NCI-H1048 (cell line): ENCODE measurements at places on chromosomes 7 and 10.

- no peak for DNase-seq
These were observed 13.0 kb downstream of the MXI1 start for GRCh38 chr10:110220398-110220797.

- DNase-seq = no peak
These were observed 67.5 kb upstream of the INSIG1 start for GRCh38 chr7:155230169-155230593.

GRCh38 chr10:103822107-103822716, 33.2 kb downstream of the SH3PXD2A start:
- no peak for DNase-seq

DNA sequence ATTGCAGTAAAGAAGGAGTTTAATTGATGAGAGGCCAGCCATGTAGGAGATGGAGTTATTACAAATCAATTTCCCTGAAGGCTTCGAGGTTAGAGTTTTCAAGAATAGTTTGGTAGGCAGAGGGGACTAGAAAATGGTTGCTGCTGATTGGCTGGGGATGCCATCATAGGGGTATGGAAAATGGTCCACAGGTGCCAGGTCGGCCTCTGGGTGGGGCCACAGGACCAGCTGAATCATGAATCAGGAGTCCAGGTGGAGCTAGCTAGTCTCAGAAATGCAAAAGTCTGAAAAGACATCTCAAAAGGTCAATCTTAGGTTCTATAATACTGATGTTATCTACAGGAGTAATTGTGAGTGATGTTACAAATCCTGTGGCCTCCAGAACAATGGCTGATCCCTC, 714.0 kb upstream of the GHITM start:
- no peak for DNase-seq

GRCh38 chr7:142681314-142682092, 67.8 kb upstream of the PRSS1 start:
- no peak for DNase-seq

DNA sequence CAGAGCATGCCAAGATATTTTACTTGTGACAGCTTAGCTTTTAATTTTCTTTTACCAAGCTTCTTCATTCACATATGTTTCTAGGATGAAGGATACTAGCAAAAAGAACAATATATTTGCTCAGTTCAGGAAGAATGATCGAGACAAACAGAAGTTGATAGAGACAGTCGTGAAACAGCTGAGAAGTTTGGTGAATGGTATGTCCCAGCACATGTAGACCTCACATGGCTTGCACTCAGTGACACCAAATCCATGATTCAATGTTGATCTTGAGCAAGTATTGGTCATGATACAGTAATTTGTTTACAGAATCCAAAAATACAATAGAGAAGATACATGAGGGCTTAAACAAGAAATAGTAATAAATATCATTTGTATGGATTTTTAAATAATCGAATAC, 2.5 kb upstream of the CYP26C1 start:
- no peak for DNase-seq

GRCh38 chr7:44282601-44283171, 42.7 kb downstream of the CAMK2B start:
- DNase-seq = no peak

GRCh38 chr7:129875745-129876411, 76.9 kb downstream of the UBE2H start:
- no peak for DNase-seq

DNA sequence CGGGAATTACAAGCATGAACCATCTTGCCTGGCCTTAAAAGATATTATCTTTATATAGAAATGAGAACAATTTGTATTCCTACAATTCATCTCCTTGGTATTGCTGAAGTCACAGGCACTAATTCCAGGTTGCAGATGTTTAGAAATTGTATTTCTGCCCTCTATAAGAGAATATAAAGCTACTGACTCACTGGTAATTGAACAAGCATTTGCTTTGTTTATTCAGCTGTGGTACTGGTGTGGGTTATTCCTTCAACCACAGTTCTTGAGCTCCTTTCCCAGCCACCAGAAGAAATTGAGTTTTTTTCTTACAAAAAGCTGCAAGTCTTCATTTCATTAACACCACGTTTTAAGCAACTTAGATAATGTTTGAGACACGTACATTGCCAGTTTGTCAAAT, 29.0 kb upstream of the MPP7 start:
- DNase-seq = no peak

- no peak for DNase-seq
These were observed 83.1 kb downstream of the SNX10 start for GRCh38 chr7:26374647-26375373.

DNA sequence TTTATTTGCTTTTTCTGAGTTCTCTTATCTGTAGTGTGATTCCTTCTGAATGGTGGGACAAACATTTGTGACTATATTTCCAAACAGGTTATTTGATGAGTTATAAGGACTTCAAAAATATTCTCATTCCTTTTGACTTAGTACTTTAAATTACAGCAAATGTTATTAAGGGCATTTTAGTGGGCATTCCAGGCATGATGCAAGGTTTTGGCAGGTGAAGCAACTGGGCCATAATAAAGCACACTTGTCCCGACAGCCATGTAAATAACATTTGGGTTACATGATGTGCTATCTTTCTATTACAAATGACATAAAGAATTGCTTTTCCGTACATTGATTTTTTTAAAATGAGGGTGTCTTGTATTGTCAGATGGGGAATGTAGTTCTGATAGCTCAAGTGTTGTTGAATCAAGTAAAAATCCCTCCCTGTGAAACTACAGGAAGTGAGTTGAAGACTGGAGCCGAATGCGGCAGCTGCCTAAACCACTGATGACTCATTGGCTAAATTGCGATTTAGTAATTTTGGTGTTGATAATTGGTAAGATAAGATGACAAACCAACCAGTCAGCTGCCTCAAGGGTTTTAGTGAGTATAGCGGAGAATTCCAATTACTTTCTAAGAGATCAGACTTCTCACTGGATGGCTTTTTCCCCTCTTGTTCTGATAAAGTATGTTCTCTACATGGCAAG, 231.3 kb upstream of the NPY start:
- no peak for DNase-seq

DNA sequence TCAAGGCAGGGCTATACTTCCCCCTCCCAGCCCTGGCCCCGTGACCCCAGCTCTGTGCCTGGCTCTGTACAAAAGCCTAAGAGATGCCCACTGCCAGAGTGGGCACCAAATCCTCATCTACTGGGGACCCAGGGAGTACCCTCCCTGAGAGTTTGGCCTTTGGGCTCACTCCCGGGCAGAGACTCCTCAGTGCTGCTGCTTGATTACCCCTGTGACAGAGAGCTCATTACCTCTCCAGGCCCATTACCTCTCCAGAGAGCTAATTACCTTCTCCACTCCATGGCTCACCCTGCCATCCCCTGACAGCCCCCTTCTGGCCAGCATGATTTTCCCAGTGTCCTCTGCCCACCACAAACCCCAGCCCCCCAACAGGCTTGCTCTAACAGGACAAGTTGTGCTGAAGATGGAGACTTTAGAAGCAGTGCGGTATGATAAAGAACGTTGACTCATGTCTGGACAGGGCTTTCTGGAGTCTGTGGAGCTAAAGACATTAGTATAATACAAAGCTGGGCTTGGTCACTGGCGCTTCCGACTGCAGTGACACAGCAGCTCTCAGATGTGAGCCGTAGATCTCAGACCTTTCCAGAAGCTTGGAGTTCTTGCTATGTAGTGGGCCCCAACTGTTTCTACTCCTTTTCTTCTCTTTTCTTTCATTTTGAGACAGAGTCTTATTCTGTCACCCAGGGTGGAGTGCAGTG, 111.3 kb upstream of the KCTD7 start:
- no peak for DNase-seq

GRCh38 chr10:124005091-124005490, 88.3 kb downstream of the CHST15 start:
- no peak for DNase-seq

- DNase-seq = peak; percentile 62
These were observed 95.0 kb upstream of the AGBL3 start for GRCh38 chr7:134891262-134891695.

- no peak for DNase-seq
These were observed 36.2 kb downstream of the PITRM1 start for GRCh38 chr10:3136336-3136735.

DNA sequence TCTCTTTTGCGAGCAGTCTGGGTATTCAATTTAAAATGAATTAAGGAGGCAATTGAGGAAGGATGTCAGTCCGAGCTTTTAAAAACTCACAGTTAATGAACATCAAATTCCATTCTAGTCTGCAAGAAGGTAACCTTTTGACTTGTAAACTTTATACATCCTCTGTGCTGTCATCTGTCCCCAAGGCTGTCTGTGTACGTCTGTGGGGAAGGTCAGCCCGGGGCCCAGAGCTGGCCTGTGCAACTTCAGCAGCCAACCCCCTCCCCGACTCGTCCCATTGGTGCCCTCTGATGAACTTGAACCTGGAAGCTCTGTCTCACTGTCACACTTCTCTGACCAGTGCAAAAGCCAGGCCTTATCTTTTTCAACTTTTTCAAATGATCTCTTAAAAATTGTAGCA, 80.3 kb downstream of the CCDC3 start:
- no peak for DNase-seq

DNA sequence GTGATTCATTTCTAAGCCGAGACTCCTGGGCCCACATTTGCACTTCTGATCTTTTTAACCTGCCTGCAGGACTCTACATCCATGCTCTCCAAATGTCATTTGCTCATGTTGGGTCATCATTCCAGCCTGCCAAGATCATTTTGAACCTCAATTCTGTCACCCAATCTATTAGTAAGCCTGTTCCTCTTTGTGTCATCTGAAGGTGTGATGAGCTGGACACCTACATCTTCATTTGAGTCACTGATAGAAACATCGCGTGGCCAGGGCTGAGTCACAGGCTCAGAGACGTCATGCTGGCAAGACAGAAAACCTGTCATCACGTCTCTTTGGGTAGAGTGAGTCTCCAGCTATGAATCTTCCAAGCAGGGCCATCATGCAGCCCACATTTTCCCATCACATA, 65.3 kb upstream of the SLF2 start:
- no peak for DNase-seq

DNA sequence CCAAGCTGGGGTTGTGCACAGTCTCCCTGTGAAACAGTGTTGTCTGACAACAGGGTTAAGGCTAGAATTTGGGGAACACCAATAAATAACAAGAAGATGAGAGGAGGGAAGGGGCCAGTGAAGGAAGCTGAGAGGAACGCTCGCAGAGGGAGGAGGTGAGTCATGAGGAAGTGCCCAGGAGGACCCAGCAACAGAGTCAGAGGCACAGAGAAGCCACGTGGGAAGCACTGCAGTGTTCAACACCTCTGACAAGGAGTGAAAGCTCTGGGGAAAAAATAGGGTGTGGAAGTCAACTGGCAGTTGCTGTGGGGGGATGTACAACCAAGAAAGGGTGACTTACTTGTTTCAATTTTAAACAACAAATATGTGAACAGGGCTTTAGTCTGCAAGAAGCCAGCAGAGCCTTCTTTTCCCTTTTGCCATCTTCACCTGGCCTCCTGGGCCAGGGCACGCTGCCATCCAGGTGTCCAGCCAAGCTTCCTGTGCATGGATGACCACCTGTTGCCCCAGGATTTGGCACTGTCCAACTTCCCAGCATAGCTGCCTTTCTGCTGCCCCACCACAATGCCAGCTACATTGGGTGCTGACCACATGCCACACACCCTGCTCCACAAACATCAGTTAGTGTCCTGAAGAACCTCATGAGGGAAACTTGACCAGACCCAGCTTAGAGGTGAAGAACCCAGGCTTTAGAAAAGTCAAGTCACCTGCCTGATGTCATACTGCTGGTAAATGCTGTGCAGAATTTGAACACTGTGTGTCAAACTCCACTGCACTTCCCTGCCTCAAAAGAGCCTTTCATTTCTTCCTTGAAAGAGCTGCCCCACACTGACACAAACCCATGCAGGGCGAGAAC, 69.6 kb downstream of the ATXN7L1 start:
- no peak for DNase-seq

GRCh38 chr7:115005953-115006352, 84.1 kb downstream of the MDFIC start:
- no peak for DNase-seq

DNA sequence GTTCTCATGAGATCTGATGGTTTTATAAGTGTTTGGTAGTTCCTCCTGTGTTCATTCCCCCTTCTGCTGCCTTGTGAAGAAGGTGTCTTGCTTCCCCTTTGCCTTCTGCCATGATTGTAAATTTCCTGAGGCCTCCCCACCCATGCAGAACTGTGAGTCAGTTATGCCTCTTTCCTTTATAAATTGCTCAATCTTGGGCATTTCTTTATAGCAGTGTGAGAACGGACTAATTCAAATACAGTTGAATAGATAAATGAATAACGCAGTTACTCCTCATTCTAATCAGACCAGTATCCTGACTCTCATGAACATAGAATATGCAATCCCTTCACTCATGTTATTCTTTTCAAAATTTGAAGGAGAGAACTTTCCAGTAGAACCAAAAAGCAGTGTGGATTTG, 375.0 kb upstream of the FZD8 start:
- DNase-seq = no peak

DNA sequence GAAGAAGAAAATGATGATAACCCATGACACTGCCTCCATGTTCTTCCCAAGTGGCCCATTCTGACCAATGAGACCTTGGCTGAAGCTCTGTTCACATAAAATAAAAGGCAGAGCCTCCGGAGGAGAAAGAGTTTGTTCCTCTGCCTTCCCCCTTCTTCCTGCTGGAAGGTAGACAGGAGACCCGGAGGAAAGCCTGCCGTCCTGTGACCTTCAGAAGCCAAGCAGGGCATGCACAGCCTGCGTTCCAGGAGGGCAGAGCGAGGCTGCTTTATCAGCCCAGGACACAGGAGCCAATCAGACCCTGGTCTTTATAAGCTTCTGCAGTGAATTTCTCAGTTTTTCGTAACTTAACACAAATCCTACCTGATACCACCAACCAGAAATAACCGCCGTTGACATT, 8.6 kb upstream of the GRID1 start:
- no peak for DNase-seq

DNA sequence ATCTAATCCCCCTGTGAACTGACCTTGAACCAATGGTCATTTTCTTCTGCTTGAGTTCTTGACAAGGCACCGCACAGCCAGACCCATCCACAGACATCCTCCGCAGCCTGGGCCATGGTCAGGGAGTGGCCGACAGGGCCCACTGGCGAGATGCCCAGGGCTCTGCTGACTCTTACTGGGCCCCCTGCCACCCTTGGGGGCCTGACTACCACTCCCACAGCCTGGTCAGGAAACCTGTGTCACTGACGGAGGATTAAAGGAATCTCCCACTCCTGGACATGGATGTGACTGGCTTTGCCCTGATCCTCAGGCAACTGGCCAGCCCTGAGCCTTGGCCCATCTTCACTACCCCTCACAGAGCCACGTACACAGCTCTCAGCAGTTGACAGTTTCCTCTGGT, 50.4 kb upstream of the ENO4 start:
- no peak for DNase-seq

- DNase-seq = no peak
These were observed 150.4 kb upstream of the PRPS1L1 start for GRCh38 chr7:18177815-18178660.

DNA sequence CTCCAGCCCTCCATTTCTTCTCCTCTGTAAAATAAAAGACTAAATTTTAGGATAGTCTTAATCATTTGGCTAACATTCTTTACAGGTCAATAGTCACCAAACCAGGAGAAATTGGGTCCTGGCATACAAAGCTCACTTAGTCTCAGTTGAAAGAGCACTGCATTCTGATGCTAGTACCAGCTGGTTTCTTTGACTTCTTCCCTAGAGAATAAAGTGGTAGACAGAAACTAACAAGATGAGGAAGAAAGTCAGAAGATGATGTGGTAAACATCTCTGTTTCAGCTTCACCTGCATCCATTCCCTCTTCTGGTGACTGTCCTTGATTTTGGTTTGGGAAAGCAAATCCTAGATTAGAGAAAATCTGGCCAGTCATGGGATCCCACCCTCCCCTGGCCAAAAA, 37.2 kb downstream of the NKX2-3 start:
- no peak for DNase-seq

- no peak for DNase-seq
These were observed 36.0 kb downstream of the COL17A1 start for GRCh38 chr10:104049504-104050250.

- DNase-seq = no peak
These were observed 25.3 kb downstream of the HK1 start for GRCh38 chr10:69303632-69304051.
